ENCODE measurements at places on chromosomes 7 and 10.

- DNase-seq, result peak; percentile 52
Measured at GRCh38 chr10:49387071-49387470, 8.8 kb downstream of the DRGX start.

DNA sequence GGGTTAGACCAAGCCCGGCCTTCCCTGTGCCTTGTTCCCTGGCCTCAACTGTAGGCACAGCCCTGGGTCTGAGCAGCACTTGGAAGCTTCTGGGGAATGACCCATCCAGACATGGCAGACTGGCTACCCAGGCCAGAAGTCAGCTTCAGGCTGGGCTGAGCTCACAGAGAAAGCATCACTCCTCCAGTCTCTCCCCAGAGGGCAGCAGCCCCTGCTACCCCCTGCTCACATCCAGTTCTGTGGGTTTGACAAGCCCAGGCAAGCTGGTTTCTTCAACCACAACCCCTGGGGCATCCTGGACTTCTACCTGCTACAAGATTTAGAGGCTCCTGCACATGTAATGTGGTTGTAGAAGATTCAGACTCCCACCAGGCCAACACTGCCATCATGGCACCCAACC lies 9.0 kb downstream of the C10orf71 start:
- no peak for DNase-seq

DNA sequence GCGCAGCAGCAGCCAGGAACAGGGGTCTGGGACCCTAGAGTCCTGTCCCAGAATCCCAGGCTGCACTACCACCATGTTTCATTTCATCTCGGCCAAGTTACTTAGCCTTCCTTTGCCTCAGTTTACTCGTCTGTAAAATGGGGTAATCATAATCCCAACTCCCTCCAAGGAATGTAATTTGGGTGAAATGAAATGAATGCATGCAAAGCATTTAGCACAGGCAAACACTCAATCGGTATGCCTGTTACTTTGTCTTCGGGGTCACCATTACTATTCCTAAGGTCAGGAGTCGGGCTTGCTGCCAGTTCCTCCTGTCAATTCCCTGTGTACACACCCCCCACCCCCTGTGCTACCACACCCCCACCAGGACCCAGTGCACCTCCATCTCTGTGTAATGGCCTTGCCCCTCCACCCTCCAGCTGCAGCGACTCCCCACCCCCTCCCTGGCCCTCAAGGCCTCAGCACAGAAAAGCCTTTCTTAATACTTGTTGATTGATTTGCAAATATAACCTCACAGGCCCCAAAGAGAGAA lies 1.7 kb downstream of the TNS3 start:
- no peak for DNase-seq

- DNase-seq, result no peak
Measured at GRCh38 chr7:151575410-151575809, 55.7 kb upstream of the RHEB start.

Data from cardiac muscle cell (in vitro differentiated cells and primary cell).